ENCODE measurements at places on chromosomes 4 and X. TPM values are rescaled to one million over a fixed set of nuclear protein-coding genes. Genes with fewer than 3 reads are reported as not detected.

DNA sequence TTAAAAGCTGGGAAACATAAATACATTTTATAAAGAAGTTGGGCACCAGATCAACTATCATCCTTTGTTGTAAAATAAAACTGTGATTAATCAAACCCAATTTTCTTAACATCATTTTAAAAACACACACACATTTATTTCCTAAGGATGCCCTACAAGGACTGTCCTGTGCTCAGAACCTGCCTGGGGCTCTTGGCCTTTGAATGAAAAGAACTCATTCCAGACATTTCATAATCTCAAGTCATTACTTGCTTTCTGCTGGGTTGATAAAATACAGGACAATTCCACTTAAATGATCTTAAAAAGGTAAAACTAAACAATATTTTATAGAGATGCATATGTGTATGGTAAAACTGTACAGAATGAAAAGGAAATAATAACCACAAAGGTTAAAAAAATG is 2.8 kb downstream of the SH3D19 start:
- DNase-seq, result no peak

DNA sequence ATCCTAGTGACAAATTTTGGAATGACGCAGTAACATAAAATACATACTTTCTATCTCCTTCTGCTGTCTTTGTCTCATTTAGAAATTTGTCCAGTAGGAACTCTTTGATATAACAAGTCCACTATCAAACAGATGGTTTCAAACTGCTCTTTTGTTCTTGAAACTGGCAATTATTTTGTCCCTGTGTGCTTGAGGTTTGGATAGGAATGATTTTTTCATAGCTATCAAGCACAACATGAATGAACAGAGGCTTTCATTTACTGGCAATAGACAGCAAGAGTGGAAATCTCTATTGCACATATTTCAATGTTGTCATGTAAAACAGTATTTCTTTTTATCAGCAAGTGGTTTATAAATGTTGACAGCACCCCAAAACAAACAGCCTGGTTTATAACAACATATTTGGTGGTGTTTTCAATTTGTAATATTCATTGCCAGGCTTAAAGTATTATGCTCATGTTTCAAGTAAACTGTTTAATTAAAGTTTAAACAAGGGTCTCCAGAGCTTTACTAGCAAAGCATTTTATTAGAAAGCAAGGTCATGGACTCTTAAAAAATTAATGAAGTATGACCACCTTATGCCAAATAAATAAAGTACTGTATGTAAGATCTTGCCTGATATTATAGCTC is 60.0 kb downstream of the TIGD2 start:
- DNase-seq, result no peak

DNA sequence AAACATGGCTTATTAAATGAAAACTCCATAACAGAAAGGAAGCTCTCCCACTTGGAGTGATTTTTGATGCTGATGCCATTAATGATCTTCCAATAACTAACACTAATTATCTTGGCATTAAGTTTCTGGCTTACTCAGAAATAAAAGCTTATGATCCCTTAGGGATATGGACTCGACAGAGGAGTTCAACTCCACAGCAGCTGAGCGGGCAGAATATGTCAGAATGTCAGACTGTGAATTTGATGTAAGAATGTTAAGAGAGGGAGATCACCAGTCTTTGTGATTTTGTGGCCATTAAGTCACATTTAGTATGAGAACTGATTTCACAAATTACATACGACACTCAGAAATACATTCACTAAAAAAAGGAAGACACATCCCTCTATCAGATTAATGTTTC is 2244.0 kb downstream of the ARAP2 start:
- DNase-seq, result no peak

NRK gene
- not detected for total RNA-seq

NAP1L2 gene
- total RNA-seq, result 1.6 TPM

LIMCH1 gene
- total RNA-seq, result not detected

DNA sequence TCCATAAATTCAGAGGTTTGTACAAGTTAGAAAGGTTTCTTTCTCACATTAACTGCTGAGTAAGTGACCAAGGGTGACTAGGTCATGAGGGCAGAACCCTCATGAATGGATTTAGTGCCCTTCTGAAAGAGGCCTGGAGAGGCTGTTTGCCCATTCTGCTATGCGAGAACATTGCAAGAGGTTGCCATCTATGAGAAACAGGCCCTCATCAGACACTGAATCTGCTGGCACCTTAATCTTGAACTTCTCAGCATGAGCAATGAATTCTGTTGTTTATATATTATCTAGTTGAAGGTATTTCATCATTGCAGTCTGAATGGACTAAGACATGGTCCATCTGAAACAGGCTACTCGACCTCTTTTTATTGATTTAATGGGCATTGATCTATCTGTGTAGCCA is 96.2 kb upstream of the GPRIN3 start:
- no peak for DNase-seq

GRCh38 chr4:176584031-176584606 is 208.6 kb downstream of the VEGFC start:
- DNase-seq, result no peak

Measured in activated naive CD4-positive, alpha-beta T cell treated with anti-CD3 and anti-CD28 coated beads, Interleukin-2, amount 50 U/mL, for 72 hours (primary cell).